ENCODE measurements at places on chromosomes 4 and X.

- DNase-seq = no peak
Observed at GRCh38 chr4:188439641-188440311, 300.5 kb downstream of the TRIML1 start.

GRCh38 chr4:25531272-25531671, 124.4 kb upstream of the SLC34A2 start:
- DNase-seq = no peak

GRCh38 chr4:161907590-161907955, 256.2 kb downstream of the FSTL5 start:
- DNase-seq = no peak

DNA sequence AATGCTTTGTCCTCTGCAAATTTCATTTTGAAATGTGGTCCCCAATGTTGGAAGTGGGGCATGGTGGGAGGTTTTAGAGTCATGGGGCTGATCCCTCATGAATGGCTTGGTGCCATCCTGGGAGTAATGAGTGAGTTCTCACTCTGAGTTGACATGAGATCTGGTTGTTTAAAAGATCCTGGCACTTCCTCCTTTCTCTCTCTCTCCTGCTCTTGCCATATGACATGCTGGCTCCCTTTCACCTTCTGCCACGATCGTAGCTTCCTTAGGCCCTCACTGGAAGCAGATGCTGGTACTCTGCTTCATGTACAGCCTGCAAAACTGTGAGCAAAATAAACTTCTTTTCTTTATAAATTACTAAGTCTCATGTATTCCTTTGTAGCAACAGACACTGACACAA, 262.0 kb downstream of the IL15 start:
- DNase-seq = no peak

- no peak for DNase-seq
Observed at GRCh38 chrX:53718073-53718472, 31.6 kb upstream of the HUWE1 start.

GRCh38 chr4:98603683-98604521, 54.5 kb downstream of the TSPAN5 start:
- DNase-seq = no peak

DNA sequence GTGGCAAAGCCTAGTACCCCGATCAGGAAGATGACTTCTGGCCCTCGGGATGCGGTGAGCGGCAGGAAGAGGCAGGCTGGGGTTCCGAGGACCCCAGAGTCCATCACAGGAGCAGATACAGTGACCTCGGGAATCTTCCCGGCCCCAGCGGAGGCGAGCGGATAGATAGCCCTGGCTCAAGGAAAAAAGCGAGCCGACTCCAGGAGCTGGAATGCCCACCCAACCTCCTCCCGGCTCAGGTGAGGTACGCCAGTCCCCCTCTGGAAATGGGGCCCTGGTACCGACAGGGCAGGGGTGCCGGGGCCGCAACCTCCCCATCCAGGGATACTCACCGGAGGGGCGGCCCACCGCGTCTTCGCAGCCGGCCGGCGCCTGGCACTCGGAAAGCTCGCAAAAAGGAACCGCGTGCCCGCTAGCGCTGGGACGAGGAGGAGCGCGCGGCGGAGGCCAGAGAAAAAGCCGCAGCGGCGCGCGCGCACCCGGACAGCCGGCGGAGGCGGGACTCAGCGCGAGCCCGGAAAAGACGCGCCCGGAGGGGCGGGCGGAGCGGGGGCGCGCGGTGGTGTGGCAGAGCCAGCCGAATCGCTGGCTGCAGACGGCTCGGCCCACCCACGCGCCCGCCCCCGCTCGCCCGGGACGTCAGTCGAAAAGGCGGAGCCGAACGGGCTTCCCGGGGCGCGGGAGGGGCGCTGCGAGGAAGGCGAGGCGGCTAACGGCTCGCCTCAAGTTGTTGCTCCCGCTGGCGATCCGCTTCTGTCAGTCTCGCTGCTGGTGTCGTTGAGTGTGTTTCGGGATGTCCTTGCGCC, at the start of gene ACSL4:
Gene ACSL4 (minus strand): TSS at position 451 of the 806 bp plus-strand sequence. CDS start 49,894 bp downstream, outside the sequence.
- peak; percentile 80 for DNase-seq

DNA sequence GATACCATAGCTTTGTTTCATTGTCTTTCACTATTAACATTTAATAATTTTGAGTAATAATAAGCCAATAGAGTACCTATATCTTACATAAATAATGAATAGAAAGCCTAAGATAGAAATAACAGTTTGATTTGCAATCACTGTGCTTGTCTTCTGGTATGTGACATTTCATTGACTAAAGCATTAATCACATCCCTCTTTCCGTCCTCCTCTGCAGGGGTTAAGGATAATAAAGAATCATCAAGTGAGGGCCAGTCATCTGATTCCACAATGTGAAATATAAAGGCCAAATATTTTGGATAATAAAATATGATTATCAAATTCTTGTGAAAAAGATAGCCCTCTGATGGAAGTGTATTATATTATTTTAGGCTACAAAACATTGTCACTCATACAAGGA, 2073.4 kb downstream of the ARAP2 start:
- DNase-seq = no peak

- no peak for DNase-seq
Observed at GRCh38 chr4:186740822-186741221, 17.2 kb upstream of the FAT1 start.

GRCh38 chr4:88698519-88698918, 890 bp upstream of the NAP1L5 start:
- no peak for DNase-seq

DNA sequence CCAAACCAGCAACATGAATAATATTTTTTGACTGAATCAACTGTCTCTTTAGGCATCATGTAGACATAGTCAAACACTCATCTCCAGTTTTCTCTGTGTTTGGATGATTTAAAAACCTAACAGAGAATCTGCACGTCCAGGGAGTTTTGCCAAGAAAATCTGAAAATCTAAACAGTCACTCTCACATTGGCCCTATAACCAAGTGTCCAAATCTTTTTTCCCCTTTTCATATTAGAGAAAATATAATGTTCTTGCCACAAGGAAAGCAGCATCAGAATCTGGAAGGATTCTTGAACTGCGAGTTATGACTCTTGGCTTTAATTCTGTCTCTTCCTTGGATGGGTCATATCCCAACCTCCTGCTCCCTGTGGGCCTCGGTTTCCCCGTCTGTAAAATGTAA, 8.8 kb upstream of the CHRDL1 start:
- DNase-seq = no peak

DNA sequence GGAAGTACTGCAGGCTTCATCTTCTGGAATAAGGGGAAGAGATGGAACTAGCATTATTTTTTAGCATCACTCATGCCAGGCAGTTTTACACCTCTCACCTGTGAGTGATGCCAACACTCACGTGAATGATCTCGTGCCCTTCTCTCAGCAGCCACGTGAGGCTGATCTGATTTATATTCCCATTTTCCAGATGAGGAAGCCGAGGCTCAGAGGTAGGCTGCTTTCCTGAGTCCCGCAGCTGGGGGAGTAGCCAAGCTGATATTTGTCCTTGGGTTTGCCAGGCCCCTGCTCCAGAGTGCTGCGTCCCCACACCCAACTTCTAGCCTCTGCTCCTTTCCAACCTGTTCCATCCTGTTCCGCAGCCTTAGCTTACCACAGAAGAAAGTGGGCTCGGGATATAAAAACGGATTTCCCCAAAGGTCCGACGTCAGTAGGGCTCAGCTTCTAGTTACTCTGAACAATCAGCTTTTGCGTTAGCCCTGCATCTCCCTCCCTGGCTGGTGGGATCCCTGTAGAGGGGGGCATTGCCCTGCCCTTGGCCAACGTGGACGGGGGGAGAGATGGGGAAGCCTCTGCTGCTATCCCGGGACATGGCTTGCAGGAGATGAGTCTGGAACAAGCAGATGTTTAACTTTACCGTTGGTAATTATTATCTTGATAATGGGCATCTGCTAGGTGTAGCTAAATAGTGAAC, 9.3 kb downstream of the EVC start:
- no peak for DNase-seq

DNA sequence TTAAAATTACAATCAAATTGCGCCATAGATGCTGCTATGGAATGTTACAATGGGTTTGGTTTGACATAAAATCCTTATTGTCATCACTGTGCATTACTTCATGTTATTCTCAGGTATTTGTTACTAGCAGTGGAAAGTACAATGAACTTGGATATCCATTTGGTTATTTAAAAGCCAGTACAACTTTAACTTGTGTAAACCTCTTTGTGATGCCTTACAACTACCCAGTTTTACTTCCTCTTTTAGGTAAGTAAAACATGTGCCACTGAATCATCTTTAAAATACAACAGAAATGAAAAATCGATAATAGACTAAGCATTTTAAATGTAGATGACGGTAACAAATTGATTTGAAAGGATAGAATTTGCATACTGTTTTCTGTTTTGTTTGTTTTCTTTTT, 35.6 kb downstream of the INTS6L start:
- DNase-seq = no peak

- DNase-seq = no peak
Observed at GRCh38 chr4:62709618-62710252, 1509.6 kb downstream of the ADGRL3 start.

GRCh38 chrX:9293051-9293496, 171.8 kb upstream of the TBL1X start:
- DNase-seq = no peak

GRCh38 chr4:159144112-159144694, 41.3 kb downstream of the RAPGEF2 start:
- no peak for DNase-seq

DNA sequence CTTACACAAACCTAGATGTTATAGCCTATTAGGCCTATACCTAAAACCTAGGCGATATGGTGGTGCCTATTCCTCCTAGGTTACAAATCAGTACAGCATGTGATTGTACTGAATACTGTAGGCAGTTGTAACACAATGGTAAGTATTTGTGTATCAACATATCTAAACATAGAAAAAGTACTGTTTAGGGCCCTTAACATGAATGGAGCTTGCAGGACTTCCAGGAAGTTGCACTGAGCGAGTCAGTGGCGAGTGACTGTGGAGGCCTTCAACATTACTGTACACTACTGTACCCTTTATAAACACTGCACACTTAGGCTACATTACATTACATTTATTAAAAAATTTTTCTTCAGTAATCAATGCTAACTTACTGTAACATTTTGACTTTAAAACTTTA, 37.8 kb downstream of the WWC2 start:
- DNase-seq = no peak

DNA sequence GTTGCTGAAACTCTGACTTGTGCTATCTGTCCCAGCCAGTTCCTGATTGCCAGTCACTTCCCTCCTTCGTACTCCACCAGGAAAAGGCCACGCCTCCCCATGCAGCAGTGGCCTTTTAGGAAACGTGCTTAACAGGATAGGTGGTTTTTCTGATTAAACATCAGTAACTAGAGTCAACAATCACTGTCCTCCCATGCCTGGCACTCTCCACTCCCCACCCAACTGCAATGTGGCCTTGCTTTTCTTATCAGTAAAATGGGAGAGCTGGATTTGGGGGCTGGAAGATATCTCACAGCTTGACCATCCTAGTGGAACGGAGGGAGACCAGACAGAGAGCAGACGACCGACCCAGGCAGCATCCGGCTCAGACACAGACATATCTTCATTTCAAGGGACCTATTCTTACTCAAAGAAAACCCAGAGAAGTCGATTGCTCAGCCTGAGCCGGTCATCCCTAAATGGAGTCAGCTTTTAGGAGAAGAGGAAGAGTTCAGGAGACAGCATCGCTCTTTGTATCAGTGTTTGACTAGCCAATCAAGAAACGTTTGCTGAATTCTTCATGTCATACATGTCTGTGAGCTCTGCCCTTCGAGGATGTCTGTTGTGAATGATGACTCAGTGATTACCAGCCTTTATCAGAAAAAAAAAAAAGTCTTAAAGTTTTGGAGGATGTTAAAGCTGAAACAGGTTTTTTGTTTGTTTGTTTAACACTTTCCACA, 12.7 kb upstream of the UBA6 start:
- no peak for DNase-seq

DNA sequence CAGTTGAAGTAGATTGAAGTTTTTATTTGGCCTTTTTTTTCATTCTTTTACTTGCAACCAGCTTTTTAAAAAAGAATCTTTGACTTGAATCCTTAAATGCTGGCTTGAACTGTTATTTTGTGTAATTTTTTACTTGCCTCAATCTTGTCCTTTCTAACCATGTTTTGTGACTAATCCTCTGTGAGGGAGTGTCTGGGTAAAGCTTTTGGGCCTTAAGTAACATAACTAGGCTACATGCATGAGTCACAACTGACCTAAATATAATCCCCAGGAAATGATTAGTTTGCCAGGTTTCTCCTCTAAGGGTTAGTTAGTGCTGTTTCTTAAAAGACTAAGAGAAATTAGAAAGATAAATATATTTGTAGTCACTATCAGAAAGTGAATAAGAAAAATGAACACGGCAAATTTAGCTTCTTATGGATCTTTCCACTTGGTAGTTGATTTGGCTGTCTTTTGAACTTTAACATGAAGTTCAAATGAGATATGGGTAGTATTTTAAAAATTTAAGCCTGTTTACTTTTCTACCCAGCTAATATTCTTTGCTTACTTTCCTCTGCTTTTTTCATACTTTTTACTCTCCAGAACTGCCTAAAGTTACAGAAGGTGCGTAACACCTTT, 13.0 kb downstream of the EXOC1 start:
- no peak for DNase-seq

GRCh38 chrX:499870-500364, 113.2 kb upstream of the PPP2R3B start:
- DNase-seq = no peak

GRCh38 chr4:99655308-99656081, 2.1 kb downstream of the C4orf54 start:
- no peak for DNase-seq

DNA sequence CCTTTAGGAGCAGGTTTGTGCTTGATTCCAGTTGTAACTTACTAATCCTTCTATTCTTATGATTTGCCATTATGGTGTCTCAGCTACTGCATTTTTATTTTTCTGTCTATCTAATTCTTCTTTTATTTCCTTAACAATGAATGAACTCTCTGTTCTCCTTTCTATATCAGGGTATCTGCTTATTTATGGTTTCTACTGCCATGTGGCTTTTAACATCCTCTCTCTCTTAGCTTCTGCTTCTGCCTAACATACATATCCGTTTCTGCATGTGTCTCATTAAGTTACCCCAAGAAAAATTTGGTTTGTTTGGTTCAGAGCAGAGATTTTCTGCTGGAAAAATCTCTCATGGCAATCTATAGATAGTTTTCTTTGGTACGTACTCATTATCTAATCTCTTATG, 614.4 kb downstream of the RPA4 start:
- no peak for DNase-seq

DNA sequence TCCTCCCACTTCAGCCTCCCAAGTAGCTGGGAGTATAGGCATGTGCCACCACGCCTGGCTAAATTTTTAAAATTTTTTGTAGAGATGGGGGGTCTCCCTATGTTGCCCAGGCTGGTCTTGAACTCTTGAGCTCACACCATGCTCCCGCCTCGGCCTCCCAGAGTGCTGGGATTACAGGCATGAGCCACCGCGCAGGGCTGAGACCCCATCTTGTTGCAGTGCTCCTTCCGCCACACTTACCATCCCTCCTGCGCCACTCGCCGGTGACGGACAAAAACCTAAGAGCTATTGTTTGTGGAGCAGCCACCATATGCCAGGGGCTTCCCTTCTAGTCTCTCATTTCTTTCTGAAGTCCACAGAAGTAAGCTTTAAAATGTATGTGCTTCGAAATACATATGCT, 34.5 kb downstream of the NSG1 start:
- no peak for DNase-seq

GRCh38 chr4:61195101-61195500, 5.0 kb upstream of the ADGRL3 start:
- no peak for DNase-seq

GRCh38 chr4:129394635-129395034, 298.7 kb downstream of the C4orf33 start:
- DNase-seq = no peak

Measured in effector memory CD4-positive, alpha-beta T cell (primary cell).